ENCODE measurements at places on chromosomes 5 and 9.

DNA sequence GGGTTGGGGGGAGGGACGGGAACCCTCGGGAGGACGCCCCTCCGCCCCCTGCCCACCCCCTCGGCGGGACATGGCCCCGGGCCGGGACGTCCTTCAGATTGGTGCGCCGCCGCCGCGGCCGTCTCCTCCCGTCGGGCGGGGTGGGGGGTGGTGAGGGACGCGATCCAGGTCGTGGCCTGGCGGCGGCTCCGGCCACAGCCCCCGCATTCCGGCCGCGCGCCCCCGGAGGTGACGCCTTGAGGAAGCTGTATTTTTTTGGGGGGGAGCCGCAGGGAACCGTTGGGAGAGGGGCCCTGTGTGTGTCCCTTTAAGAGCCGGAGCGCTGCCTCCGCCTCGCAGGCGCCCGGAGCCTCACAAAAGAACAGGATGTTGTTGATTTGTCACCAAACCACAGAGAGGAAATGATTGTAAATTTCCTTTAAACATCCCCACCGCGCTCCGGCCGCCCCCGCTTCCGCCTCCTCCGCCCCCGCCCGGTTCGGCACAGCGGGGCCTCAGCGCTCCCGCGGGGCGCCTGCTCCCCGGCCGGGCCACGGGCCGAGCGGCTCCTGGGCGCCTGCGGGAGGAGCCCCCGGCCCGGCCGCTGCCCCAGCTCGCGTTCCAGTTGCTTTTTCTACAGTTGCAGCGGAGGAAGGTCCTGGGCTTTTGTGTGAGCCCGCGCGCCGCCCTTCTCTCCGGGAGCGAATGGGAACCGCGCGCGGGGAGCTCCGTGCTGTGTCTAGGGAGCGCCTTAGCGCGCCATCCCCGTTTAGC is 32.1 kb upstream of the SPRY4 start:
- H3K27me3 ChIP-seq = peaks cover 9% of the 10 kb centered on the region
- H3K4me1 ChIP-seq = peaks cover 34% of the 10 kb centered on the region
- peak overlapping the region; percentile 90 for H3K27ac ChIP-seq
- DNase-seq = peak; percentile 87

DNA sequence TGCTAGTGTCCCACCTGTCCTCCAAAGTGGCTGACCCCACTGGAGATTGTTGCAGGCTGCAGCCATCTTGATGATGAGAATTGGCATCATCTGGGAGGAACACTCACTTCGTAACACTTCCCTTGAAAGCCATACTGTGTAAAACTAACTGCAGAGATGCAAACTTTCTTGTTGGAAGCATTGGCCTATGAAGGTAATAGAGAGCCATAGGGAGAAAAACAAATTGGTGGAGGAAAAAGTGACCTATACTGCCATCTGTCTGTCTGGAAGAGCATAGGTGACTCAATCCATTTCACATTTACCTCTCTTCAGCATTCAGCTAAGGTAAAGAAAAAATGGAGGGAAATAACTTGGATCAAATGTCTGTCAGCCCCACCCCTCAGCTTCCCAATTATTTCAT is 473.4 kb downstream of the NTRK2 start:
- no peak overlapping the region for H3K4me3 ChIP-seq
- no peak for DNase-seq
- H3K36me3 ChIP-seq = no peaks in the 10 kb centered on the region
- H3K27ac ChIP-seq = no peak overlapping the region
- no peaks in the 10 kb centered on the region for H3K27me3 ChIP-seq

GRCh38 chr5:177371120-177372033 is 12.9 kb upstream of the SLC34A1 start:
- DNase-seq = no peak
- H3K4me3 ChIP-seq = peak overlapping the region; percentile 64
- peaks cover 33% of the 10 kb centered on the region for H3K36me3 ChIP-seq
- no peaks in the 10 kb centered on the region for H3K27me3 ChIP-seq

- H3K4me1 ChIP-seq = peaks cover 27% of the 10 kb centered on the region
- no peak overlapping the region for H3K27ac ChIP-seq
- no peak for DNase-seq
- H3K36me3 ChIP-seq = no peaks in the 10 kb centered on the region
Measured at GRCh38 chr5:42715785-42716184, 40.8 kb upstream of the CCDC152 start.

GRCh38 chr9:102985162-102985895 is 9.8 kb upstream of the CYLC2 start:
- DNase-seq = no peak
- no peaks in the 10 kb centered on the region for H3K4me1 ChIP-seq
- no peaks in the 10 kb centered on the region for H3K36me3 ChIP-seq
- H3K4me3 ChIP-seq = no peak overlapping the region
- no peak overlapping the region for H3K27ac ChIP-seq

- no peak overlapping the region for H3K4me3 ChIP-seq
- no peak for DNase-seq
- H3K36me3 ChIP-seq = peaks cover 13% of the 10 kb centered on the region
- H3K27ac ChIP-seq = no peak overlapping the region
- no peaks in the 10 kb centered on the region for H3K27me3 ChIP-seq
- peaks cover 14% of the 10 kb centered on the region for H3K4me1 ChIP-seq
Measured at GRCh38 chr9:113363336-113363735, 13.4 kb downstream of the HDHD3 start.

- H3K4me3 ChIP-seq = no peak overlapping the region
- no peak for DNase-seq
- H3K36me3 ChIP-seq = no peaks in the 10 kb centered on the region
- H3K27me3 ChIP-seq = peaks cover 3% of the 10 kb centered on the region
Measured at GRCh38 chr9:108786901-108787689, 68.7 kb downstream of the ACTL7B start.

DNA sequence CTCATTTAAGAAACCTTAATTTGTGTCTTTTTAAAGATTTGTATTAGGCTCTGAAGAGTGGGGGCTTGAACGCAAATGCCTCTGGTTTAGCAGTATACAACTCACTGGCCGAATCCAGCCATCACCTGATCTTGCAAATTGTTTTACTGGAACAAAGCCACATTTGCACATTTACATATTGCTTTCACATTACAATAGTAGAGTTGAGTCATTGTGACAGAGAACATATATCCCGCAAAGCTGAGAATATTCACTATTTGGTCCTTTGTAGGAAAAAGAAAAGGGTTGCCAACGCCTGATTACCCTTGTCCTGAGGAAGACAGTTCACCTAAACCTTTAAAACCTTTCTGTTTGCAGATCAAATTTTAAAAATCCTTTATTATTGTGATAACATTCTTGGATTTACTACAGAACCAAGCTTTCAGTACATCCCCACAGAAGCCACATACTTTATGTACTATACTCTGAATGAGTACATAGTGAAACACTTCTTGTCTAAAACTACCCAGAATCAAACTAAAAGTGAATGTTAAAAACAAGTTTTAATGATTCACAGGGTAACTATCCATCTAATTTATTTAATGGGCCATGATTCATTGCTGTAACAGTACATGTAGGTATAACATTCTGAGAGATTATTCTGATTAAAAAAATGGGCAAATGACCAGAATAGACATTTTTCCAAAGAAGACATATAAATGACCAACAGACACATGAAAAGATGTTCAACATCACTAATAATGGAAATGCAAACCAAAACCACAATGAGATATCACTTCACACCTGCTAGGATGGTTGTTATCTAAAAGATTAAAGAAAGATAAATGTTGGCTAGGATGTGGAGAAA is 161.0 kb downstream of the SLC25A46 start:
- no peak overlapping the region for H3K27ac ChIP-seq
- DNase-seq = no peak
- no peak overlapping the region for H3K4me3 ChIP-seq

- H3K4me1 ChIP-seq = peaks cover 3% of the 10 kb centered on the region
- no peaks in the 10 kb centered on the region for H3K36me3 ChIP-seq
- DNase-seq = no peak
- H3K4me3 ChIP-seq = no peak overlapping the region
Measured at GRCh38 chr5:54259090-54259489, 51.3 kb downstream of the ARL15 start.
